ENCODE measurements at places on chromosomes 2 and 18.

DNA sequence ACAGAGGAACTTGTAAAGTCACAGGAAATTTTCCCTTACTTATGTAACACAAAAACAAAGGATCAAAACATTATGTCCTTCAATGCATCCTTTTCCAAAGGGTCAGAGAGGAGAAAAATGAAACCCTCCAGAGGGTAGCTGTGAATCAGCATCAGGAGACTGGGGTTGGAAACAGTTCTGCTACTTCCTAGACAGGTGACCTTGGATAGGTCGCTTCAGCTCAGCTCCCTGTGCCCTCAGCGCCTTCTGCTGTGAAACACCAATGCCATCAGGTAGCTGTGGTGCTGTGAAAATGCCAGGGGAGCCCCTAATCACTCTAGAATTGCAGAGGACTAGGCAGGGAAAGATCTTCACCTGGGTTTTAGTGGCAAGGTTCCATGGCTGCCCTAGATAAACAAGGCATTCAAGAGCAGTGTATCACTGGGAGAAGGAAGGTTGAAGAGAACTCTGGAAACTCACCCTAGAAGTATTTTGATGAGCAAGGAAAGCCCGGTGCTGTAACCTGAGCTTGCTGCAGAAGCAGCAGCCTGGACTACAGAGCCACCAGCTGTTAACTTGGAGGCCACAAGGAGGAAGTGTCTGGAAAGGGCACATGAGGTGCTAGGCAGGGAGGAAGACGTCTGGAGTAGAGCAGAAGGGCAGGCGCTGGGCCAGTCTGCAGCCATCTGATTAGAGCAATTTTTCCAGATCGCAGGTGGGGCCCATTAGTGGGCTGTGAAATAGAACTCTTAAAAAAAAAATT is 100.7 kb upstream of the MCFD2 start:
- DNase-seq = no peak

DNA sequence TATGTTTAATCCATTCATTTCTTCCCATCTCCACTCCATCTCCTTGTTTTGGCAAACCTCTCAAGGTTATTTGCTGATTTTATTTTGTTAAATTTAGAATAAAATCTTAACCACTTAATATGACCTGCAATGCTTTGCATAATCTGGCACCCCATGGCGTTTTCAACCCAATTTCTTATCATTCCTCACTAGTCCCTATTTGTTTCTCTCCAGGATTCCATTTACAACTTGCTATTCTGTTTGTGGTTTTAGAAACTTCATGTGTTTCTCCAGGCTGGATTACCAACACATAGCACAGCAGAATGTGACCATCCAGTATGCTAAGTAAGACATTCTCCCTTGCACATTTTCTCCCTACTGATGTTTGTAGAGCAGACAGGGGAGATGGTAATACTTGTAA is 749.2 kb upstream of the FSHR start:
- DNase-seq = no peak

- DNase-seq = no peak
Measured at GRCh38 chr18:23085066-23085465, 50.2 kb upstream of the CABLES1 start.

- no peak for DNase-seq
Measured at GRCh38 chr2:223169830-223170605, 118.0 kb downstream of the KCNE4 start.

DNA sequence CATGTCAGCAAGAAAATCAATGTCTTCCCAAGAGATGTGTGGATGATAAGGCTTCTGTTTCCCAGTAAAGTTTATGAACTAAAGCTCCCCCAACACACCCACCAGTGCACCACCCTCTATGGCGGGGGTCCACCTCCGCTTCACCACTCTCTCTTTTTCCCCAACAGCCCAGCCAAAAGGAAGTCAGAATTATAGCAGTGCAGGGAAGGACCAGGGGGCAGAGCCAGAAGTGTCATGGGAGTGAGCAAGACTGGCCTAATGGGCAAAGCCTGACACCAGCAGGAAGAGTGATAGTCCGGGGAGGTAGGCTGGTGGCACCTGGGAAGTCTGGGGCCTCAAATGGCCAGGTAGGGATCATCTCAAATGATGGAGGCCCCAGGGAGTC is 167.7 kb downstream of the ZFP36L2 start:
- no peak for DNase-seq

DNA sequence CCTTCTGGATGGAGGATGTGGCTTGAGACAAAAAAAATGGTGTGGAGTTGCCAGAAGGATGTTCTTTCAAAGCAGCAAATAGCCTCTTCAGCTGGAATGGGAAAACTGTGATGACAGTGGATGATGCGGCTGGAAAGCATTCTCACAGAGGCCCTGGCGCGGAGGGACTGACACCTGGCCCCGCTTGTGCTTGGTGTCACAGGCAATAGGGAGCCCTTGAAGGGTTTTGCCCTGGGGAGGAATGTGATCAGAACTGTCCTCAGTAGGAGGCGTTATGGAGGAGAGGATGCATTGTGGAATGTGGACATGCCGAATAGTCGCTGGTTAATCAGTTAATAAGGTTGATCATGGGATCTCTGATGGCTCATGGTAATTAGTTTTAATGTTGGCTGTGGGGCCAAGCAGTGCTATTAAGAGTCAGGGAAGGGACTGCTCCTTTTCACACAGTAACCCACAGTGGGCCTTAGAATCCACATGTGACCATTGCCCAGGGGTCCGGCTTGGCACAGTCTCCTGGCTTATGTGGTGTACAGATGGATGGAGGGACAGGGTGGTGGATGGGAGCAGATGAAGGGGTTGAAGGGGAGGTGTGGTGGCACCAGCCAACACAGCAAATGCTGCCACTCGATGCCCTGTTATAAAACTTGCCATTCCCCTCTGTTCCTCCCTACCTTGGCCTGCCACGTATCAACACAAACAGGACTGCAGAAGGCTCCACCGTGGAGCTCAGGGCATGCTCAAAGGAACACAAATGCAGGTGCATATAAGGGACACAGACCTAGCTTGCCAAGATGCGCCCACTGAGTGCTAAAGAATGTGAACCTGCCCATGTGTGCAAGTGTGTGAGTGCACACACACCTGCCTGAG is 71.7 kb downstream of the CIB4 start:
- DNase-seq = peak; percentile 11

DNA sequence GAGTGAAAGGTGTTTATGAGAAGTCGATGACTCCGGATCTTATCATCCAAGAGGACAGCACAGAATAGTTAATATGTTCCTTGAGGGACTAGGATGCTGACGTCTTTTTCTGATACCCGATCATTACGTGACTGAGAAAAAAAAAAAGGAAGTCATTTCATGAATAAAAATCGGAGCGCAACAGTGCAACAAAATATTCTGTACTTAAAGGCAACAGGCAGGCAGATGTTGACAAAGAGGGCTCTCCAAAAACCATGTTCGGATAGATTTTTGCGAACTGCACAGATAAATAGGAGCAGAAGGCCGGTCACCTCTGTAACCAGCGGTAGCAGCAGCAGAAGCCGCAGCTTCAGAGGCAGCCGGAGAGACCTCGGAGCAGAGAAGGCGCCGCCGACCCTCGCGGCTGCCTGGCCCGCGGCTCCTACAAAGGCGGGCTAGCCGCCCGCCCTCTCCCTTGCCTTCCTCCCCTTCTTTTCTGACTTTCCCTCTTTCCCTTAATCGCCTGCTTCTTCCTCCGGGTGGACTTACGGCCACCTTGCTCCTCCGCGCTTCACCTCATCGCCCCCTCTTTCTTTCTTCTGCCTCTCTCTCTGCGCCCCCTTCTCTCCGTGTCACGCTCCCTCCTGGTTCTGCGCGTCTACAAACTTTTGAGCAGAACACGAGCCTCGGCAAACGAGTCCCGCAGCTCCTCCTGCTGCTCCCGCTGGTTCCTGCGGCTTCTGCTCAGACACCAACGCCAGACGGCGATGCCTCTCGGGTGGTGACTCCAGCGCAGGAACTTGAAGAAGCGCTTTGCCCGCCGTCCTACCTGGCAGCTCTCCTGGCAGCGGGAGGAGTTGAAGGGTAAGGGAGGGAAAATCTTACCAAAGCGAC is at the start of gene ADCYAP1:
Gene ADCYAP1 (plus strand): TSS at position 654 of the 873 bp plus-strand sequence. CDS start 516 bp downstream, outside the sequence.
- DNase-seq = no peak

Measured in hypothalamus (tissue), 51 donors.